ENCODE measurements at places on chromosomes 12 and 14.

DNA sequence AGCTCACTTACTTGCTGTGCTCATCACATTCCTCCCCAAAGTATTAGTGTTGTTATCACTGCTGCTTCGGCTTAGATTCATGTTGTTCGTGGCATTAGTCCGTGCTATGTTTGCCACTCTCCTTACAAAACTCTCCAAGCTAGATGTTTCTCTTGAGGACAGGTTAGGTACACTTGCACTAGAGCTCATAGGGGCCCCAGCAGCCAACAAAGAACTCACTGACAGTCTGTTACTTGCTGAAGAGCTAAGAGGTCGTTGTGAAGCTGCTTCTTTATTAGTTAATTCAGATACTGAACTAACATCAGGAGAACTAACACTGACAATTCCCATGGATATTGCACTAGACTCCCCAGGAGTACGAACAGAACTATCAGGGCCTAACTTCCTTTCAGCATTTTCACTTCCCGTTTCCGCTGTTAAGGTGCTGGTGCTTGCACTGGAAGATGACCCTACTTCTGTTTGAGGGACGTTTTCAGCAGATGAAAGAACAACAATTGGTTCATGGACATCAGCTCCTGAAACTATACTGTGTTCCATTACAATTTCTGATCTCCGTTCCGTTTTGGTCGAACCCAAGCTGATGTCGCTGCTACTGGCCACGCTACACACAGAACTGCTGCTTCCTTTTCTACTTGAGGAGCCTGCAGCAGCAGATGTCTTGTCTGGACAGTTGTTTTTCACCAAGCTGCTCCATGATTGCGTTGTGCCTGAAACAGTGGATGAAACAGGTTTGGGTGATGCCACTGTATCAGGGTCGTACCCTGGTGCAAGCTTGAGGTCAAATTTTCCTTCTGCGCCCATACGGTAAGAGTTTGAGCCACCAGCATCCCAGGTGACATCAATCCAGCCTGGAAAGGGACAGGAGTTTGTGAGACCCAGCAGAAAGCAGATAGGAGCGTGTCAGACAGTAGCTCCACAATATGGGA lies 78.7 kb downstream of the HECTD1 start:
- no peak for DNase-seq

- DNase-seq: no peak
These were observed 7.8 kb downstream of the RPAP3 start for GRCh38 chr12:47698055-47698454.

DNA sequence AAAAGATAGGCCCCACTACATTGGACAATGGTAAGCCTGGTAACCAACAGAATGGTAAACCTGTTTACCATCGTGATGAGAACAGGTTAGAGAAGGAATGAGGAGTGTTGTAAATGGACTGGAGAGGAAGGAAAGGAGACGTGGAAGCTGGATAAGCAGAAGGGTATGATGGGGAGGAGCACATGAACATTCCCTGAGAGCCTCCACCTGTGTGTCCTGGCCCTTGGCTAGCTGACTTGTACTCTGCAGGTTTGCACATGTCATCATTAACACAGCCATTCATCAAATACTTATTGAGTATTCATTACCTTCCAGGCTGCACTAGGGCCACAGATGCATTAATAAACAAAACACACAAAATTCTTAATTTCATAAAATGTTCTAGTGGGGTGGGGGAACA lies 4.3 kb upstream of the IL26 start:
- no peak for DNase-seq

DNA sequence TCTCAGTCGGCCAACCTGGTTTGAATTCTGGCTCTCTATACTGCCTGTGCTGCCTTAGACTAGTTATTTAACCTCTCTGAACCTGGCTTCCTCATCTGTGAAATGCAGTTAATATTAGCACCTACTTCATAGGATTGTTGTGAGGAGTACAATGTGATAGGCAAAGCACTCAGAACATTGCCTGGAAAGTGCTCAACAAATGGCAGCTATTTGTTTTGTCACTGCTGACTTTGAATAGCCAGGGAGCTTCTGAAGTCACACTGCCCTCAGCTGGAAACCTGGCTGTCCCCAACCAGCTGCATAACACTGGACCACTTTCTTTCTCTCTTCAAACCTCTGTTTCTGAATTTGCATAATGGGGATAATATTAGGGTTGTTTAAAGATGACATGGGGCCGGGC lies 9.6 kb downstream of the TMEM30B start:
- DNase-seq: no peak

DNA sequence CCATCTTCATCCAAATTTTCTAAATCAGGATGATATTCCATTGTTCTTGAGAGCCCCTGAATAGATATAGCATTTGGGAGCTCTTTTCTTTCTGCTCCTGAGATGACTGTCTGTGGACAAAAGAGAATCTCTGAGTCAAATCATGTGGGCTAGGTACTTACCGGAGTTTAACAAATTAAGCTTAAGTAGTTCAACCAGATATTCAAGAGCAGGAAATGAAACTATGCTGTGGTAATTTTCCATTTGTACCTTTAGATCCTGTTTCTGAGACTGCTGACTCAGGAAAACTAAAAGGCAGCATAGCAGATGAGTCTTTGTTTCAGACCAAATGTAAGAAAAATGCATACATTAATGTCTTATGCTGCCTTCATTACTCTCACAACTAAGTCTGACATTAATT lies at the start of gene CLEC7A:
Gene CLEC7A, minus strand, starts transcription at position 158 of the 400 bp plus-strand sequence. Its CDS starts 117 bp downstream, at position 41.
- no peak for DNase-seq

DNA sequence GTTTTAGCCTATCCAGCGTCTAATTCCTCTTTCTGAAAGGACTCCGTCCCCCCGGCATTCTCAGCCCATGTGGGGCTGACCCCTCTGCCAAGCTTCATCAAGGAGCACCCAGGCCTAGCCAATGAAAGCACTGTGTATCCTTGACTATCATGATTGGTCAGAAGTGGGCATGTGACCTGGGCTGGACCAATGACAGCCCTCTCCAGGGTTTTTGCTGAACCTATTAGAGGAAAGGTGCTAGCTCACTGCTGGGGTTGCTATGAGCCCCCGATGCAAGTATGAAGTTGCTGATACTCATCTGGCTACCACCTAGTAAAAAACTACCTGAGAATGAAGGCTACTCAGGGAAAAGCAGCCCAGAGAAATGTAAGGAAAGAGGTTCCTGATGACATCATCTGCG lies 68.1 kb downstream of the LRRC74A start:
- no peak for DNase-seq

DNA sequence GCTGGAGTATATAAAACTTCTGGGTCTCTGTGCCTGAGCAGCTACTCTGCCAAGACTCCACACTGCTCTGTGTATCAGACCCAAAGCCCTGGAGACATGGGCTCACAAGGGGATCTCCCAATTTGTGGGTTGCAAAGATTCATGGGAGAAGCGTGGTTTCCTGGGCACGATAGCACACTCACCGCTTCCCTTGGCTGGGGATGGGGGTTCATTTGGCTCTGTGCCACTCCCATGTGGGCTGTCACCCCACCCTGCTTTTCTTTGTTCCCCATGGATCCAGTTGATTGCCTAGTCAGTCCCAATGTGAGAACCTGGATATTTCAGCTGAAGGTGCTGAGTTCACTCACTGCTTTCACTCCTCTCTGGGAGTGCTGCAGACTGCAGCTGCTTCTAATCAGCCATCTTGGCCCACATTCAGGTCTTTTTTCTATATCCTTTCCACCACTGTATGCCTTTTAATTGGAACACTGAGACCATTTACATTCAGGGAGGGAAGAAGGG lies 40.0 kb upstream of the PCNX4 start:
- no peak for DNase-seq

- no peak for DNase-seq
These were observed 6.8 kb downstream of the KRT74 start for GRCh38 chr12:52566847-52567291.

- no peak for DNase-seq
These were observed at the start of gene MAP3K12 for GRCh38 chr12:53499266-53500141. Gene MAP3K12, minus strand, starts transcription at chr12:53499458. Its CDS starts 12,067 bp downstream, at chr12:53487391.

DNA sequence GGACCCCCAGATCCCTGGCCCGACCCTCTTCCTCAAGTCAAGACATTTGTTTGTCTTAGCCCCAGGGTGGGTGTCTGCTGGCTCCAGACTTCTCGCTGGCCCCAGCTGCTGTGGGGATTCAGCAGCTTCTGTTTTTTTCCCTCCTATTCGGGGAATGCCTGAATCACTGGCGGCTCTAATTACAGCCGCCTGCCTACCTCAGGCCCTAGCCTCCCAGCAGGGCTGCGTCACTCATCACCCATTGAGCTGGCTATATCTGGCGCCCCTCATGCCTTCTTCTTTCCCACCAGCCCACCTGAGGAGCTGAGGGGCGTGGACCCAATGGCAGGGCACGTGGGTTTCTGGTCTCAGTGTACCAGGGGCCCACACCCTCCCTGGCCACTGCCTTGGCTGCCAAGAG lies 10.1 kb downstream of the KRT80 start:
- DNase-seq: no peak

DNA sequence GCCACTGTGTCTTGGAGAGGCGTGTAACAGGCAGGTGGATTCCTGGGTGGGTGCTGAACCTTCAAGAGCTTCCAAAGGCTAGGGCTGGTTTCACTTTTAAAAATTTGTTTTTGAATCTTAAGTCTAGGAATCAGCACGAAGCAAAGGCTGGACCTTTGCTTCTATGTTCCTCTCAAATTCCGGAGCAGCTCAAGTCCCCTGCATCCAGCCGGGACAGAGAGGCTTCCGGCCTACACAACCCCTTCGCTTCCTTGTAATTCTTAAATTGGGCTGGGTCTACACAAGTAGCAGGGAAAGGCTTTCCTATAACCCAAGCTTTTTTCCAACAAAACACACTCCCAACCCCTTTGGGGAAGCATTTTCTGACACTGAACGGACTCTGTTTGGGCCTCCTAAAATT lies 8.3 kb downstream of the HOXC12 start:
- no peak for DNase-seq

GRCh38 chr12:75545636-75546035 lies 34.2 kb upstream of the KRR1 start:
- DNase-seq: no peak

GRCh38 chr12:51904951-51905470 lies 2.3 kb upstream of the ACVRL1 start:
- DNase-seq: no peak

- no peak for DNase-seq
These were observed 137.5 kb downstream of the FSCB start for GRCh38 chr14:44369401-44370123.

DNA sequence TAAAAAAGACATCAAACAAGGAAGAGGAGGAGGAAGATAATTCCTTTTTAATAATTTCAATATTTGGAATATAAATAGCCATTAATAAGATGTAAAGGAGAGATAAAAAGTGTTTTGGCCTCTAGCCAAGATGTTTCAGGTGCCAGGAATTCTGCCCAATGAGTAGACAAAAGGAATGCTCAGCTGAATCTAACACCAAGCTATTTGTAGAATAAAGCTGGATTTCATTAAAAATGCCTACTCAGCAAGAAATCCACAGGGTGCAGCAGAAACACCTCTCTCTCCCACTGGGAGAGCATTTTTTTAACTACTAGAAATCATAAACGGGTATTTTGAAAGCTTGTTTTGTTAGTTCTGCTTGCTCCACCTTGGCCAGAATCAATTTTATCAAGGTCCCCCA lies 4.1 kb upstream of the STAB2 start:
- DNase-seq: no peak

DNA sequence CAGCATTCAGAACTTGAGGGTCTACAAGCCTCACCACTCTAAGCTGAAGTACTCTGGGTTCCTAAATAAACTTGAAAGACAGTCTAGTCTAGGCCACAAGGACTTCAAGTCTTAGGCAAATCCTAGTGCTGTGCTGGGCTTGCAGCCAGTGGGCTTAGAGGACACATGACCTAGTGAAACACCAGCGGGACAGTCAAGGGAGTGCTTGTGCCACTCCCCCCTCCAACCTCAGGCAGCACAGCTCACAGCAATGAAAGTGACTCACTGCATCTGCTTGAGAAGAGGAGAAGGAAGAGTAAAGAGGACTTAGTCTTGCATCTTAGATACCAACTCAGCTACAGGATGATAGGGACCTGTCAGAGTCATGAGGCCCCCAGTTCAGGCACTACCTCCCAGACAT lies 438.1 kb downstream of the IPO8 start:
- DNase-seq: no peak

- DNase-seq: no peak
These were observed 373.4 kb downstream of the FOXG1 start for GRCh38 chr14:29140016-29140415.

Measured in non-pigmented ciliary epithelial cell (primary cell).